ENCODE measurements at places on chromosomes 5 and 9.
A peak's percentile ranks its signal among the peaks of the same experiment; 100 is the strongest.

GRCh38 chr5:82659115-82659514, 381.0 kb upstream of the RPS23 start:
- no peak for DNase-seq

DNA sequence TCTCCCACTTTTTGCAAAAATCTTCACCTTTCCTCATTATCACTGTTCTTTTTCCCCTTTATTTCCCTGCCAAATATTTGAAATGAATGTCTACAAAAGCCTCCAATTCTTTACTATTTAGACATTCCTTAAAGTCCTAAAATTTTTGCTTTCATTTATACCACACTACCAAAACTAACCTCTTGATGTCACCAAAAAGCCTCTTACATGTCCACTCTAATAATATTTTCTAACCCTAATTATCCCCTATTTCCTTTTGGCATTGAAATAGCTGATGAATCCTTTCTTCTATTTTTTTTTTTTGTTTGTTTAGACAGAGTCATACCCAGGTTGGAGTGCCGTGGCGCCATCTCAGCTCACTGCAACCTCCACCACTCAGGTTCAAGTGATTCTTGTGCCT, 32.3 kb upstream of the NRG2 start:
- no peak for DNase-seq

DNA sequence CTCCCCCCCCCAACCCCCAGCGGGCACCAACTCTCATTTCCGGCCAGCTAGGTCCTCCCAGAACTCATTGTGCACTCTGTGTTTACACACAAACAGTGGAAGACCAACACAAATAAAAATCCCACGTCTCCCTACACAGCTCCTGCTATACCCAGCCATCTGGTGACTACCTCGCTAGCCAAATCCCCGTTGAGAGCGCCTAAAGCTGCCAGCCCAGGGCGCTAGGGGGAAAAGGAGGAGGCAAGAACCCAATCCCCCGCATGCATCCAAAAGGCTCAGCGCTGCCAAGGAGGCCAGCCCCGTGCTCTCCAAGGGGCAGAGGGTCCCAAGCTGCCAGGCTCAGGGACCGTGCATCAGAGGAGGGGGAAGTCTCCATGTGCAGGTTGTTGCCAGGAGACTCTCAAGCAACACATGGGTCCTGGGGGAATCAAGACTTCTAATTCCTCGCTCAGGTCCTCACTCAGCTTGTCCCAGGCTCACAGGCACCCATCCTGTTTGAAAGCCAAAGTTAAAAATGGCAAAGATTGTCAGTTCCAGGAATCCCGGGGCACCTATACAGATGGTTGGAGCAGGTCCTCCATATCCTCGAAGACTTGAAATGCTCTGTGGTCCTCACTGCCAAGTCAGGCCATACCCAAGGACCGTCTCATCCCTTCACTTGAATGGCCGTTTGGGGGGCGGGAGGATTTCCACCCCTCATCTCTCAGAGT, 2.7 kb downstream of the ASTN2 start:
- DNase-seq: peak; percentile 55

DNA sequence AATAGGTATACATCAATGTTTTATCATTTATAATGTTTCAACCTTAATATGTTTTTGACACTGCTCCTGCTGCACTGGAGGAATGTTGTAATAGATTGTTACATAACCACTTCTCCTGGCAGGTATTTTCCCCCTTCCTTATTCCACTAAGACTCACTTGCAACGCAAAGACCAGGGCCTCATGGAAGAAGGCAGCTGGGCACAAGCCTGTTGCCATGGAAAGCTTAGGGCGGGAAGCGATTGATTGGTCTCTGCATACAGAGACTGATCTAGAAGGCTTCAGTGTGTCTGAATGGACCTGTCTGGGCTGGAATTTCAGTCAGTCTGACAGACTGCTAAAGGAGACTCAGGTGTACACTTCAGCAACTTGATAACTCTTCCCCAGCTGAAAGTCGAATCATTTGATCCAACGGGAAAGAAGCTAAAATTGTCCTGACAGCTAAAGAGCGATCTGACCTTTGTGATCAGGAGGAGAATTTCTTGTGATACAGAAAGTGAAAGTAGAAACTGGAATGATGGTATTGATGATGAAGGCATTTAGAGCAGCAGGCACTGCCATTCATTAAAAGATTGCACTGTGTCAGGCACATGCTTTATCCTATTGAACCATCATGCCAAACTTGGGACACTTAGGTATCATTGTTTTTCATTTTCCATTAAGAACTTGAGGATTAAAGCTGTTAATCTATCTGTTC, 65.1 kb downstream of the GRIA1 start:
- DNase-seq: no peak

DNA sequence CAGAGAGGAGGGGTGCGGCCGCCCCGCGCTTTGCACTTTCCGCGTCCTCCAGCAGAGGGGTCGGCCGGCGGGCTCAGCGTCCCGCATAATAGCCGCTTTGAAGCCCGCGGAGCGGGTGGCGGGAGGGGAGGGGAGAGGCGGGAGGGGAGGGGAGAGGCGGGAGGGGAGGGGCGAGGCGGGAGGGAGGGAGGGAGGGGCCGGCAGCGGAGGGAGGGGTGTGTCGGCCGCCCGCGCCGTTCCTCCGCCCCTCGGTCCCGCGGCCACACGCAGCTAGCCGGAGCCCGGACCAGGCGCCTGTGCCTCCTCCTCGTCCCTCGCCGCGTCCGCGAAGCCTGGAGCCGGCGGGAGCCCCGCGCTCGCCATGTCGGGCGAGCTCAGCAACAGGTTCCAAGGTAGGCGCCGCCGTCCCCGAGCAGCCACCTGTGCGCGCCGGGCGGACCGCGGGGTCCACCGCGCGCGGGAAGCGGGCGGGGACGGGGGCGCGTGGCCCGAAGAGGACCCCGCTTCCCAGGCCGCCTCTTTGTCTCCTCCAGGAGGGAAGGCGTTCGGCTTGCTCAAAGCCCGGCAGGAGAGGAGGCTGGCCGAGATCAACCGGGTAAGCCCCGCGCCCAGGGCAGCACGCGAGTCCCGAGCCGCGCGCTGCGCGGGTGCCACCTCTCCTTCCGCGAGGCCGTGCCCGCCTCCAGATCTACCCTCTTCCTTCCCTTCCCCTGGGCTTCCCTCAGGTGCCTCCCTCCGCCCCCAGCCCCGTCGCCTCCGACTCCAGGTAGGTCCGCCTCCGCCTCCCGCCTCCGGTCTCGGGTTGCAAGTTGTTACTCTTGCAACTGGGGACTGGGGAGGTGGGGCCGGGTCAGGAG, at the start of gene AIF1L:
Gene AIF1L (plus strand): TSS at position 263 of the 857 bp plus-strand sequence. CDS start 99 bp downstream, at position 362.
- DNase-seq: peak; percentile 34

GRCh38 chr9:132733260-132733815, 63.1 kb downstream of the GTF3C4 start:
- DNase-seq: no peak

DNA sequence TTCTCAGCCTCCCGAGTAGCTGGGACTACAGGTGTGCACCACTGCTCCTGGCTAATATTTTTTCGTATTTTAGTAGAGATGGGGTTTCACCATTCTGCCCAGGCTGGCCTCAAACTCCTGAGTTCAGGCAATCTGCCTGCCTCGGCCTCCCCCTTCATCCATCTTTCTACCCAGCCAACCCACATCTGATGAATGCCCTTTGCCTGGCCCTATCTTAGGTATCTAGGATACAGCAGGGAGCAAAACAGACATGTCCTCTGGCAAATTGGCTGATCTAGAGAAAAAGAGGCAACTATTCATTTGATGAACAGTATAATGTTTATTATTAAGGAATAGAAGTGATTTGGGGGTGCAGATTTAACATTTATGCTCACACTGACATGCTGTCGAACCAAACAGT, 123.0 kb downstream of the TRIO start:
- no peak for DNase-seq

Measured in NCI-H1092 treated with DMSO at 0.1 percent for 48 hours (cell line).